ENCODE measurements at places on chromosomes 11 and 22.
A peak's percentile ranks its signal among the peaks of the same experiment; 100 is the strongest.

GRCh38 chr11:63560506-63561180, 2.5 kb downstream of the PLAAT2 start:
- DNase-seq: no peak

DNA sequence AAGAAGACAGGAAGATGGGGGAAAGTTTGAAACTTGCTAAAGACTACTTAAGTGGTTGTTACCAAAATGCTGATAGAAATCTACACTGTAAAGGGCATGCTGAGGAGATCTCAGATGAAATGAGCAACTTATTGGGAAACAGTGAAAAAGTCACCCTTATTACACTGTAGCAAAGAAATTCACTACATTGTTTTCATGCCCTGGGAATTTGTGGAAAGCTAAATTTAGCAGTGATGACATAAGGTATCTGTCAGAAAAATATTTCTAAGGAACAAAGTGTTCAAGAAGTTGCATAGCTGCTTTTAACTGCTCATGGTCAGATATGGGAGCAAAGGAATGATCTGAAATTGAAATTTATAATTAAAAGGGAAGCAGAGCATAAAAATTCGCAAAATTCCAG, 702.4 kb upstream of the LRRC4C start:
- peak; percentile 80 for DNase-seq

DNA sequence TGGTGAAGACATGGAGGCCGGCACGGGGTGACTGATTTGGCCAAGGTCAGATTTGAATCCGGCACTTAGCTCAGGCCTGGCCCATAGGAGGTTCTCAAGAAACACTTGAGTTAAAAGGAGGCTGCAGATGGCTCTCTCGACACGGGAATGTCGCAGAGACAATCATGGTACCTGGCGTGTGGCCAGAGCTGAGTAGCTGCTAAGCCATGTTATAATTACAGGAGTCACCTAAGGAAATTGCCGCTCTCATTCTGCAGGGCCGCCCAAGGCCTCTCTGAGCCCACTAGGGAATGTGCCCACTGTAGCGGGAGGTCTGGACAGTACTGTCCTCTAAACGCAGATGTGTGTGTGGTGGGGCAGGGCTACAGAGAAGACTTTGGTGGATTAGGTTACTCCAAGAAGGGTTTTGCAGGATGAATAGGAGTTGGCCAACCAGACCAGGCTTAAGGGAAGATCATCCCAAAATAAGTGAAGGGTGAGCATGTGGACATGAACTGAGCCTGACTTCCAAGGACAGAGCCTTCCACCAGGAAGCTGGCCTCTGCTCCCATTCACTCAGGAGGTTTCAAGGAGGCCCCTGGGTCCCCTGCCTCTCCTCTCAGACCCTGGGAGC, 19.3 kb upstream of the PRR5 start:
- no peak for DNase-seq

- DNase-seq: no peak
Observed at GRCh38 chr11:133898770-133899115, 53.4 kb upstream of the SPATA19 start.

GRCh38 chr11:134920851-134921608, 509.0 kb upstream of the B3GAT1 start:
- DNase-seq: no peak
